ENCODE measurements at places on chromosomes 5 and 9.

DNA sequence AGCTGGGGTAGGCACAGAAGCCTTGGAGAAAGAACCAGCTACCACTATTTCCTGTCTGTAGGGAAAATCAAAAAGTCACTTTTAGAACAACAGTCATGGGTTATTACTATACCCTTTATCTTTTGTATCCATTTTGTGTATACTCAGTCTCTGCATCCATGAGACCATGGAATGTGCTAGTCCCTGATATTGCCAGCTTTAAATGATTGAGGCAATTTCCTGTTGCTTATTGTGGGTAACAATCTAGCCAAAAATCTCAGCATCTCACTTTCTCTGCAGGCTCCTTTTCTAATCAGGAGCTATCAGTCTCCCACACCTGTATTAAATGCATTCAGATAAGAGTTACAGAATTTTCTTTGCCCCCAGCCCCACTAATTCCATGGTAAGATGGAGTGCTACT is 968 bp upstream of the KDM3B start:
- H3K4me1 ChIP-seq: peaks cover 21% of the 10 kb centered on the region
- no peaks in the 10 kb centered on the region for H3K27me3 ChIP-seq
- peak overlapping the region; percentile 23 for H3K27ac ChIP-seq
- peaks cover 17% of the 10 kb centered on the region for H3K36me3 ChIP-seq
- no peak overlapping the region for H3K4me3 ChIP-seq
- DNase-seq: no peak

DNA sequence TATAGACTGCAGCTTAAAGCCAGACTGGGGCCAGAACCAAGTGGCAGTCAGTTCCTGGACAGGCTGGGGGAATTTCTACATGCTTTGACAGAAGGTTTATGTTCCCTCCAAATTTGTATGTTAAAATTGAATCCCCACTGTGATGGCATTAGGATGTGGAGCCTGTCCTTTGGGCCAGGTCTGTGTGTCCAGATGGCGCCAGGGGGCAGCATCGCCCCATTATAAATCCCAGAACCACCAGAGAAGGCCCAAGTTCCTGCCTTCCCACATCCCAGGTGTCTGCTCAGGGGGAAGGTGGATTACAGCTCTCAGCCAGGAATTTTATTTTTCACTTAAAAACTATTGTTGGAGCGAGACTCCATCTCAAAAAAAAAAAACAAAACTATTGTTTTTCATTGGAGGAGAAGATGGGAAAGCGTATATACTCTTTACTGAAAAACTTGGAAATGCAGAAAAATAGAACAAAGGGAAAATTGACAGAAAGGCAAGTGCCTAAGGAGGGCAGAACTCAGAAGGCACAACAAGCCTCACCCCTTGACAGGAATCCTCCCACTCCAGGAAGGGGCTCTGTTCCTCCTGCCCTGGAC is 5.0 kb downstream of the IL3 start:
- no peak overlapping the region for H3K4me3 ChIP-seq
- no peak overlapping the region for H3K27ac ChIP-seq

GRCh38 chr5:107607671-107608345 is 62.9 kb downstream of the EFNA5 start:
- no peaks in the 10 kb centered on the region for H3K4me1 ChIP-seq
- no peaks in the 10 kb centered on the region for H3K27me3 ChIP-seq
- H3K4me3 ChIP-seq: no peak overlapping the region
- no peaks in the 10 kb centered on the region for H3K36me3 ChIP-seq
- no peak for DNase-seq
- no peak overlapping the region for H3K27ac ChIP-seq

DNA sequence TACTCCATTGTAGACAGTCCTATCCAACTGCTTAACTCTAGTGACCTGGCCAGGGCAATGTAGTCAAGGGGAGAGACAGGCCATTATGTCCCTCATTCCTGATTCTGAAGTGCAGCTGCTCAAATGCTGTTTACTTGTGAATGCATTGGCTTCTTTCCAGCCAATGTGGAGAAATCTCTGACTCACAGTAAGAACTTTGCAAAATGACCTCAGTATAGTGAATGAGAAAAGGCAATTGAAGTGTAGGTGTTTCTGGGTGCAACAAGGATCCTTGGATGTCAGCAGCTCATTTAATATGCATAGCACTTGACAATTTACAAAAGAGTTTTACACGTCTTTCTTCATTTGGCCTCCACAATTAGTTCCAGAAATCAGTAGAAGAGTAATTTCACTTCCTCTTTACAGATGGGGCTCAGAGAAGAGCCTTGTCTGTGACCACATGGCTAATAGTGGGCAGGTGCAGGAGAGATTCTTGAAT is 367.2 kb downstream of the OSTF1 start:
- H3K36me3 ChIP-seq: no peaks in the 10 kb centered on the region
- H3K27ac ChIP-seq: no peak overlapping the region
- H3K4me1 ChIP-seq: peaks cover 5% of the 10 kb centered on the region
- H3K27me3 ChIP-seq: no peaks in the 10 kb centered on the region

- no peak overlapping the region for H3K4me3 ChIP-seq
- no peaks in the 10 kb centered on the region for H3K4me1 ChIP-seq
- H3K27me3 ChIP-seq: no peaks in the 10 kb centered on the region
Observed at GRCh38 chr5:150272531-150272930, 17.0 kb downstream of the CAMK2A start.

DNA sequence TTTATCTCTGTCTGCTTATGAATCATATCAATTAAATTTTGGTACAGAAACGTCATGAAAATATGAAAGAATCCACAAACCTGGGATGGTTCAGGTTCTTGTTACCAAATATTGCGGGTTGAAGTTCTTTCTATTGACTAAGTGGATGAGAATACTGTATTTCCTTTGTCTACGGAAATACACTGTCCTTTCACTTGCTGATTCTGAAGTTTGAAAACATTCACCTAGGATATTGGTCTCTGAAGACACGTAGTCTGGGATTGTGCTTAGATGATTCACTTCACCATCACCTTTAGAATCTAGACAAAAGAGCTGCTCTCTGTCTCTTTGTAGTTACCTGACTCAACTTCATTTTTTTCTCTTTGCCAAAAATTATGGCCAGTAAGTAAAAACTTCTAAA is 222.4 kb downstream of the FBN2 start:
- H3K27ac ChIP-seq: no peak overlapping the region
- no peaks in the 10 kb centered on the region for H3K36me3 ChIP-seq
- H3K4me1 ChIP-seq: no peaks in the 10 kb centered on the region
- DNase-seq: no peak

DNA sequence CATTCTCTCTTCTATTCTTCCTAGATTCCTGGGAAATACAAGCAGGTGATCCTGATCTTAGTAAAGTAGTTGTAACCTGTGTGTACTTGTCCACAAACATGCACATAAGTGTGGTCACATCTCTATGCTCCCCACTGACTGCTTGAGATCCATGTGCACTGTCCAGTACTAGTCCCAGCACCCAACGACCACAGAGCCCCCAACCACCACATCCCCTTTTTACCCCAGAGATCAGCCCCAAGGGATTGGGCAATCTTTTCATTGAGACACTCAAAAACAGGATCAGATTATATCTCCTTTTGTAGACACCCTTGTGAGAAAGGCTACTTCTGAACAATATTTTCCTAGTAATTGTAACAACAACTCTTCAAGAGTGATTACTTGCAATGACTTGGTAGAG is 240.6 kb downstream of the ACTL7B start:
- no peaks in the 10 kb centered on the region for H3K4me1 ChIP-seq
- no peak overlapping the region for H3K27ac ChIP-seq
- DNase-seq: no peak
- H3K4me3 ChIP-seq: no peak overlapping the region
- no peaks in the 10 kb centered on the region for H3K27me3 ChIP-seq

GRCh38 chr5:126536874-126537273 is 58.1 kb downstream of the ALDH7A1 start:
- H3K27me3 ChIP-seq: no peaks in the 10 kb centered on the region
- H3K4me3 ChIP-seq: no peak overlapping the region
- no peak overlapping the region for H3K27ac ChIP-seq

GRCh38 chr5:56352808-56353590 is 119.9 kb upstream of the ANKRD55 start:
- H3K27ac ChIP-seq: peak overlapping the region; percentile 29
- peaks cover 19% of the 10 kb centered on the region for H3K4me1 ChIP-seq
- no peak overlapping the region for H3K4me3 ChIP-seq
- H3K36me3 ChIP-seq: no peaks in the 10 kb centered on the region
- H3K27me3 ChIP-seq: no peaks in the 10 kb centered on the region

GRCh38 chr9:32811246-32811645 is 27.9 kb downstream of the TMEM215 start:
- no peaks in the 10 kb centered on the region for H3K27me3 ChIP-seq
- H3K27ac ChIP-seq: no peak overlapping the region
- no peaks in the 10 kb centered on the region for H3K36me3 ChIP-seq
- H3K4me3 ChIP-seq: no peak overlapping the region
- no peak for DNase-seq

GRCh38 chr9:128617943-128618342 is 38.7 kb downstream of the DYNC2I2 start:
- peaks cover 99% of the 10 kb centered on the region for H3K36me3 ChIP-seq
- no peak overlapping the region for H3K27ac ChIP-seq
- H3K4me3 ChIP-seq: no peak overlapping the region
- no peaks in the 10 kb centered on the region for H3K4me1 ChIP-seq

DNA sequence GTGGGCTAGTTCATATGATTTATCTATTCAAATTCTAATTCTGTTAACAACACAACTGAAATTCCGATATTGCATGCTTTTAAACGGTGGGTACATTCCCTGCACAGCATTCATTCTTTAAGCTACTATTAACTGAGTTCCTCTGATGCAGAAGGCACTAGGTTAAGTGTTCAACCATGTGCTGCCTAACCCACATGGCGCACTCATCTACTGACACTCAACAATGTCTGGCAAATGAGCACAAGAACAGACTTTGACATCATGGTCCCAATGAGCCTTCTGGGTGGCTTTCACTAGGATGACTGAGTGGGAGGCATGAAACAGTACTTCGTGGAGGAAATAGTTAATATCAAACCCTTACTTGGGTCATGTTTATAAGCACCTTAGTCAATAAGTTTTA is 10.2 kb downstream of the NREP start:
- no peaks in the 10 kb centered on the region for H3K36me3 ChIP-seq
- peaks cover 25% of the 10 kb centered on the region for H3K4me1 ChIP-seq
- DNase-seq: no peak
- H3K27me3 ChIP-seq: no peaks in the 10 kb centered on the region

- peak overlapping the region; percentile 87 for H3K27ac ChIP-seq
- H3K36me3 ChIP-seq: peaks cover 16% of the 10 kb centered on the region
- H3K4me1 ChIP-seq: peaks cover 20% of the 10 kb centered on the region
Observed at GRCh38 chr9:129834489-129835127, 467 bp downstream of the C9orf78 start.

DNA sequence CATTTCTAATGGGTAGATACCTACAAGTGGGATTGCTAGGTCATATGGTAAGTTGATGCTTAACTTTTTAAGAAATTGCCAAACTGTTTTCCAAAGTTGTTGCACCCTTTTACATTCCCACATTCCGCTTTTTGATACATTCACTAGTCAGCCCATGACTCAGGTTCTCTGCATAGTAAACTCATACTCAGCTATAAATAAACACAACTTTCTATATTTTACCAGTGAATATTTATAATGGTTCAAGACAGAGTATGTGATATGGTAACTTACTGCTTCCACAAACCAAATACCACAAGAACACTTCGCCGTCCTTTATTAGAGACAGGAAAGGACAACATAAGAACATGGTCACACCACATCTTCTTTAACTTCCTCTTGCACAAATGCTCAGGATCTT is 54.0 kb downstream of the PLPP1 start:
- H3K4me3 ChIP-seq: no peak overlapping the region
- H3K27ac ChIP-seq: no peak overlapping the region
- no peaks in the 10 kb centered on the region for H3K4me1 ChIP-seq

- no peaks in the 10 kb centered on the region for H3K36me3 ChIP-seq
- H3K27me3 ChIP-seq: no peaks in the 10 kb centered on the region
- H3K4me3 ChIP-seq: no peak overlapping the region
- no peak for DNase-seq
- no peaks in the 10 kb centered on the region for H3K4me1 ChIP-seq
Observed at GRCh38 chr5:140055152-140055551, 12.1 kb upstream of the NRG2 start.

DNA sequence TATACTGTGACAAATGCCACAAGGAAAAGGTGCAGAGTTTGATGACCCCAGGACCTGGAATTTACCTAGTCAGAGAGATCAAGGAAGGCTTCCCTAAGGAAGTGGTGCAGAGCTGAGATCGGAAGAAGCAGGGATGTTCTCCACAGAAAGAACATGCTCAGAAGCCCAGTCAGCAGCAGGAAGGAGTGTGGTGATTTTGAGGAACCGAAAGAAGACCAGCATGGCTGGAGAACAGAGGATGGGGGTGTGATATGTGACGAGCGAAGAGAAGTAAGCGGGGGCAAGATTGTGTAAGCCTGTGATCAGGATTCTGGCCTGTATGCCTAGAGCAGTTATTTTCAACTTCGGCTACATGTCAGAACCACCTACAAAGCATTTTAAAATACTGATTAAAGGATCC is 18.7 kb upstream of the PIK3R1 start:
- no peaks in the 10 kb centered on the region for H3K27me3 ChIP-seq
- no peaks in the 10 kb centered on the region for H3K36me3 ChIP-seq
- peak; percentile 54 for DNase-seq
- peaks cover 2% of the 10 kb centered on the region for H3K4me1 ChIP-seq

DNA sequence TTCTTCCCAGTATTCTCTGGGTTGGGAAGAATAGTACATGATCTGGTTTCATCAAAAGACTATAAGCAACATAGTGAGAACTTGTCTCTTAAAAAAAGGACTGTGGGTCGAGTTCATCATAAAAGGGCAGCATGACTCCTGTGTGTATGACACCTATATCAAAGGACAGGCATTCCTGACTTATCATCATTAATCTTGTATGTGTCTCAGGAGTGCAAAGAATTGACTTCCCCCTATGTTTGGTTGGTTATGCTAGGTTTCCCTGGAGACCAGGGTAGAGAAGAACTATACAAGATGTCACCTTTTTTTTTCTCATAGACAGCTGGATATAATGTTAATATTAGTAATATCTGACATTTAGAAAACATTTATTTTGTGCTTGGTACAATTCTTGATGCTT is 173.1 kb upstream of the ANKRD55 start:
- DNase-seq: no peak
- H3K36me3 ChIP-seq: no peaks in the 10 kb centered on the region
- no peak overlapping the region for H3K27ac ChIP-seq

GRCh38 chr5:129631961-129632360 is 115.9 kb upstream of the MINAR2 start:
- H3K4me1 ChIP-seq: no peaks in the 10 kb centered on the region
- no peaks in the 10 kb centered on the region for H3K36me3 ChIP-seq

DNA sequence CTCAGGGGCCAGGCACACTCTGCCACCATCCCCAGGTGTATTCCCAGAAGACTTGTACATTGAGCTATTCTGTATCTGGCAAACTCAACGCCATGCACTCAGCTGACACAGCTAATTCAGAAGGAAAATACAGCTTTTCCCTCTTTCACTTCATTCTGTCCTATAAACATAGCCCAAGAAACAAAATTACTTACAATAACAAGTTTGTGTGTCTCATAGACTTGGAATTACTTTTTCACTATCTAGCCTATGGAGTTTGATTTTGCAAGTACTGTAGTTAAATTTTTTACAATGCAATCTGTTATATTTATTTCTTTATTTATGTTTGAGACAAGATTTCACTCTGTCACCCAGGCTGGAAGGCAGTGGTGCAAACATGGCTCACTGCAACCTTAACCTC is 125.1 kb upstream of the KLF9 start:
- no peak overlapping the region for H3K4me3 ChIP-seq
- H3K27me3 ChIP-seq: no peaks in the 10 kb centered on the region
- no peaks in the 10 kb centered on the region for H3K36me3 ChIP-seq
- no peak for DNase-seq
- no peak overlapping the region for H3K27ac ChIP-seq

- H3K27me3 ChIP-seq: no peaks in the 10 kb centered on the region
- no peak overlapping the region for H3K27ac ChIP-seq
- no peaks in the 10 kb centered on the region for H3K36me3 ChIP-seq
- H3K4me1 ChIP-seq: no peaks in the 10 kb centered on the region
- no peak for DNase-seq
Observed at GRCh38 chr9:93761822-93762221, 185.4 kb downstream of the PHF2 start.
